ENCODE measurements at places on chromosomes 1 and 21. TPM values are rescaled to one million over a fixed set of nuclear protein-coding genes. Genes with fewer than 3 reads are reported as not detected.

Gene DAB1
- total RNA-seq = 0.31 TPM

Gene DIO1
- not detected for total RNA-seq

DNA sequence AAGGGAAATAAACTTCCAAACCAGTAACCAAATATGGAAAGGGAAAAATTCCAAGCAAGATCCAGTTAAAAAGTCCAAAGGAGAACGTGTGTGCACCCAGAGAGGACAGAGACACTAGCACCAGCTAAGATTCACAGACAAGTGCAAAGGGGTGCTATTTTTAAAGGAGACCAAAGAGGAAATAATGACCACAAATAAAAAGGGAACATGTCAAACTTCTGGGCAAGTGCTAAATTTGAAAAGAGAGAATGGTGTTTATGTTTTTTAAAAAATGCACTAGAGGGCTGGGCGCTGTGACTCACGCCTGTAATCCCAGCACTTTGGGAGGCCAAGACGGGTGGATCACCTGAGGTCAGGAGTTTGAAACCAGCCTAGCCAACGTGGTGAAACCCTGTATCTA lies 8.6 kb downstream of the JAM2 start:
- no peak for DNase-seq
- H3K36me3 ChIP-seq = peaks cover 4% of the 10 kb centered on the region
- peaks cover 11% of the 10 kb centered on the region for H3K4me1 ChIP-seq

GRCh38 chr1:12087797-12088314 lies 24.8 kb downstream of the TNFRSF8 start:
- no peaks in the 10 kb centered on the region for H3K4me1 ChIP-seq
- no peak overlapping the region for H3K4me3 ChIP-seq
- H3K27ac ChIP-seq = peak overlapping the region; percentile 60
- no peaks in the 10 kb centered on the region for H3K27me3 ChIP-seq

Measured in heart left ventricle (tissue), 16 donors.